ENCODE measurements at places on chromosomes 4 and X.

- DNase-seq = no peak
Measured at GRCh38 chr4:137430171-137430570, 102.1 kb downstream of the PCDH18 start.

GRCh38 chr4:10577018-10577417, 107.5 kb downstream of the CLNK start:
- DNase-seq = no peak

DNA sequence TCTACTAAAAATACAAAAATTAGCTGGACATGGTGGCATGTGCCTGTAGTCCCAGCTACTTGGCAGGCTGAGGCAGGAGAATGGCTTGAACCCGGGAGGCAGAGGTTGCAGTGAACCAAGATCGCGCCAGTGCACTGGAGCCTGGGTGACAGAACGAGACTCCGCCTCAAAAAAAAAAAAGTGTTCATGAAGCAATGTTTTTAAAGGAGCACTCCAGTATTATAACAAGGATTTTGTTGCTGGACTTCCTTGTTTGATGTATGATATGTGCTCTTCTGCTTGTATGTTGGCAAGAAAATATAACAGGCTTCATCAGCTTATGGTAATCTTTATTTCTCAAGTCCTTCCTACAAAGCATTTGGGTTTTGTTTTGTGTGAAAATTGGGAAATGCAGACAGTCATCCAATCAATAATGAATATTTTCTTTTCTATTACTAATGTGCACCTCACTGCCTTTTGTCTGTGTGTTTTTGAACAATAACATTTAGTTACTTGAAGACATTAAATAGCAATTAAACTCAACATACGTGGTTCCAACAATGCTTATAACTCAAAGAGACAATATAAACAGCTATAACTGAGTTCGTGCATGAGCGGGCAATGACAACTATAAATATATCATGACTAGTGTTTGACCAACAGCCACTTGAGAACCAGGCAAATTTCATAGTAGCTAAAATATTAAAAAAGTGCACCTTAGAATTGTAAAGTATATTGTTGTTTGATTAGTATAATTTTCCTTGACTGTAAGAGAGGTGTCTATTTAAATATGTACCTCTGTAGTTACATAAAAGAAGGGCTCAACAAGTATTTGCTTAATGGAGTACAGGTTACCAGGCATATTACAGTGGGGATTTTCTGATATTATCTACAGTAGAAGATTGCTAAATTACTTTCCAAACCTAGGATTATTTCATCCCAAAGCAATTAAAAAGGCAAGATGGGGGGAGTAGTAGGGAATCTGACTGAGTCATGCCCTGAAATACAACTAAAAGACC, 210.7 kb downstream of the PPP3CA start:
- no peak for DNase-seq

GRCh38 chr4:165379678-165380064, 863 bp downstream of the CPE start:
- no peak for DNase-seq

DNA sequence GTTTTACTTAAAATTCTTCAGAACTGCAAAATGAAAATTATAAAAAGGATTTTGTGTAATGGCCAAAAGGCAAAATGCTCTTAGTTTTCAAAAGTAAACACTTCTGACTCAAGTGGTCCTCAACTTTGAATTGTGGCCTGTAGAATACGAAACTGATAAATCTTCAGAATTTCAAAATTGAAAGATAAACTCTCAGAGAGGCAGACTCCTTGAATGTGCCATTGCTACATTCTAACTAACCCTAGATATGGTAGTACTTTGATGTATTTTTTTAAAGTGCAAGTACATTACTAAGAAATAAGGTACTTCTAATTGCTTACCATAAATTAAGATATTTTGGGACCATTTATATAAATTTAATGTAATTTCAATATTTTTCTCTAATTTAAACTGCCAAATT, 44.4 kb downstream of the TNIP3 start:
- DNase-seq = no peak
